PC-9 (cell line): ENCODE measurements at places on chromosomes 3 and 15.

- no peak for DNase-seq
Measured at GRCh38 chr3:13846238-13846637, 33.6 kb downstream of the WNT7A start.

GRCh38 chr3:128356822-128357221 is 109.9 kb downstream of the DNAJB8 start:
- DNase-seq, result peak; percentile 34

- DNase-seq, result no peak
Measured at GRCh38 chr15:92629975-92630626, 25.5 kb downstream of the FAM174B start.

GRCh38 chr3:57587905-57588304 is 9.2 kb downstream of the ARF4 start:
- no peak for DNase-seq
